ENCODE measurements at places on chromosomes 11 and 22.

- no peak for DNase-seq
These were observed 62.5 kb downstream of the FAM76B start for GRCh38 chr11:95727111-95727510.

- no peak for DNase-seq
These were observed 71.1 kb downstream of the CCDC73 start for GRCh38 chr11:32723332-32723731.

DNA sequence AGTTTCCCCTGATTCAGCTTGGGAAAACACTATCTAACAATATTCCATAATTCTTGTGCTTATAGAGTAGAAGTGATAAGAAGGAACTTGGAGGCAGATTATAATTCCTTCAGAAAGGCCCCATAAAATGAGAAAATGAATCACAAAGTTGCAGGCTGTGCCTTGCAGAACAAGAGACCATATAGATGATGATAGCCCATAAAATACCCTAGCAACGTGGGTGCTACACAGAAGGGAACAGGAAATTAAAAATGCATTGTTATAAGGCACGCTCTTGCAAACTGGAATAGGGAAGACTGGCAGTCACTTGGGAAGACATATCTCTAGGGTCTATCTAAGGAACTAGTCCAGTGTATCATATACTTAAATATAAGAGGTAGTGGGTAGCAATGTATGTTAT lies 67.6 kb downstream of the KIF18A start:
- DNase-seq, result no peak

- no peak for DNase-seq
These were observed 746.1 kb downstream of the LUZP2 start for GRCh38 chr11:25242928-25243327.

- DNase-seq, result no peak
These were observed 467.8 kb downstream of the TBC1D22A start for GRCh38 chr22:47230251-47230650.

- DNase-seq, result no peak
These were observed 9.4 kb downstream of the TRIM6 start for GRCh38 chr11:5605849-5606248.

DNA sequence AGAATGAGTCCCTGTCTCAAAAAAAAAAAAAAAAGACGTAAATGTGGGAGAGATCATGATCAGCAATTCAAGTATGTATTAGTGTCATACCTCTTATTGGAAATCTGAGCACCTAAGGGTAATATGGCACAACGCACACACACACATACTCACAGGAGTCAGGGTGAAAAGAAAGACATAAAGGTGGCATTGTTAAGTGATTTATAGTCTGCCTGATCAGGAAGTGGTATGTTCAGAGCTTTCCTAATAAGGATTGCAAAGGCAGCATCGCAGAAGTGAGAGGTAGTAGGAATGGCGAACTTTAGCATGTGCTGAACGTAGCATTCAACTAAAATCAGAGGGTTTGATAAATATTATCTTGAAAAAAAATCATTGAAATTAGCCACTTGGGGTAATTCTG lies 854.3 kb downstream of the METTL15 start:
- DNase-seq, result no peak

DNA sequence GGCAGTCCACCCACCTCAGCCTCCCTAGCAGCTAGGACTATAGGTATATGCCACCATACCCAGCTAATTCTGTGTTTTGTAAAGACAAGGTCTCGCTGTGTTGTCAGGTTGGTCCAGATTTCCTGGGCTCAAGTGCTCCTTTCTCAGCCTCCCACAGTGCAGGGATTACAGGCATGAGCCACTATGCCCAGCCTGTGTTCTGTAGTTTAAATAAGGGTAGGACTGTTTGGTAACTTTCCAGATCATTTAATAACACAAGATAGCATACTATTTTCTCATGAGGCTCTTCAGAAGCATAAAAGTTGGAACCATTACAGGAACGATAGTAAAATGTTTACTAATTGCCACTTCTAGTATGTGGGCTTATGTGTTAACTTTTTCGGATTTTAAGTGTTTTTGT lies 38.0 kb upstream of the GRIK4 start:
- no peak for DNase-seq

- DNase-seq, result no peak
These were observed 565.8 kb downstream of the BUD13 start for GRCh38 chr11:116207019-116207418.

DNA sequence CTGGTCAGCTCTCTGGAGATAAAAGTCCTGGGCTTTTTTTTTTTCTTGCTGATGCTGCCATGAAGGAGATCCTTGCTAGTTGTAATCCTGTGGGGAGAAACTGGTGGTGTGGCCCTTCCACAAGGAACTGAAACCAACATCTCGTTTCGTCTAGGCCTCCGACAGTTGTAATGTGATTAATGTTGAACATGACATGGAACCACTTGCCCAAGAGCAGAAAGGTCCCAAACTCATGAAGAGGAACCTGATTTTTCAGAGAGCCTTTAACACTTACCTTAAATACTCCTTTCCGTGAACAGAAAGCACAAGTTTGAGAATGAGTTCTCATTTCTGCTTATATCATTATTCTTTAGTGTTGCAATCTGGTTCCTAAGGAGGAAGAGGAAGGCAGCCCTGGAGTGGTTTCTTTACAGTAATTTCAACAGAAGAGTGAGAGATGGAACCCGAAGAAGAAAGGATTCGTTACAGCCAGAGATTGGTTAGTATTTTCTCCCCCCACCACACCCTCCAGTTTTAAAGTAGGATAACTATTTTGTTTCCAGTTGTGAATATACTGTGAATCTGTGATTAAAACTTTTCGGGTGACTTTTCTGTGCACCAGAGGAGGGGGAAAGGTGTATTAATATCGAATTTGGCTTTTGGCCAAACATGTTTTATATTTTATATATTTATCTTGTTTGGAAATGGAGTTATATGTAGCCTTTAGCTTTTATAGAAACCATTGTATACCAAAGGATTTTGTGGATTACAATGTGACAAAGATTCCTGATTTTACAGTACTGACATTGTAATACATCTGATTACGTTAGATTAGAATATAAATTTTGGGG lies 2.0 kb downstream of the KDM2A start:
- no peak for DNase-seq

DNA sequence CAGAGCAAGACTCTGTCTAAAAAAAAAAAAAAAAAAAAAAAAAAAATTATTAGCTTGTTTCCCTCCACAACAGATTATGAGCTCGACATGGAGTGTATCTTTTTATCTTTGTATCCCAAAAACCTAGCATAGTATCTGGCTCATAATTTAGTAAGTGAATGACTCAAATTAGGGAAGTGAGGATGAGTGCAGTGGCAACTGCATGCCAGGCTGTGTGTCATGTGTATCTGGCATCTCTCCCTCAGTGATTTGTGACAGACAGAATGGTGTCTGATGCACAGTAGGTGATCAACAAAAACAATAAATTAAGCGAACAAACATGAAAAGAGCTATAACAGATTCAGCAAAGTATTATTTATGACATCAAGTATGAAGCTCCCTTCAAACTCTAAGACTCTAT lies 7.2 kb downstream of the STK33 start:
- DNase-seq, result no peak

GRCh38 chr11:123082977-123083376 lies 21.0 kb upstream of the HSPA8 start:
- no peak for DNase-seq

GRCh38 chr11:129034001-129034400 lies 91.3 kb upstream of the TP53AIP1 start:
- no peak for DNase-seq

DNA sequence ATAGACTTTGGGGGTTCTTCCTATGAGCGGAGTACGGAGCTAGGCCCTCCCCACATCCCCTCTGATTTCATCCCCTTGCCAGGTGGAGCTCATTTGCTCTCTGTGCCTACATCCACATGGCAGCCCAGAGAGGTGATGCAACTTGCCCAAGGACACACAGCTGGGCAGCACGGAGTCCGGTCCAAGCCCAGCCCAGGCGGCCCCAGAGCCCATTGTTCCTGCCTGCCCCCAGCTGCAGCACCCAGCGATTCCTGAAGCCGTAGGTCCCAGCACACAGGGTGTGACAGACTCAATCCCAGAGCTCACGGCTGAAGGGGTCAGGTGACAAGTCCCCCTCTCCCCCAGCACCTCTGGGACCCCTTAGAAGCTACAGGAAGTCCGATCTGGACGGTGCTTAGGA lies 22.2 kb upstream of the RFPL3 start:
- no peak for DNase-seq

- no peak for DNase-seq
These were observed 29.6 kb downstream of the PAK1 start for GRCh38 chr11:77444261-77444660.

GRCh38 chr11:119726150-119726553 lies 2.8 kb downstream of the NECTIN1 start:
- DNase-seq, result no peak

- no peak for DNase-seq
These were observed 10.8 kb downstream of the OR51B6 start for GRCh38 chr11:5362017-5362625.

DNA sequence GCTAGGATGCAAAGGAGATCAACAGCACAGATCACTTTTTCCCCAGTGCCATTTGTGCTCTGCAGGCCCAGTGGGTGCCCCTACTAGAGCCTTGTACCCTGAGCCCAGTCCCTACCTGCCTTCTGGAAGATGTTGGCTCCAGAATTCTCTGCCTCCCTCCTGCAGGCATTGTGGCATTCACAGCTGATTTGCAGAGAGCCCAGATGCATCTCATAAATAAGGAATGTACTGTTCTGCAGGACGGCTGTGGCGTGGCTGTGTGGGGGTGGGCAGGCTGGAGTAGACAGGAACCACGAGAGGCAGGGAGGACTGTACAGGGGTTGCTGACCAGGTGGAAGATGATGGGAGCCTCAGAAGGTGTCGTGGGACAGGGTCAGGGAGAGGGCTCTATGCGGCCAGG lies 11.2 kb upstream of the MIAT start:
- no peak for DNase-seq

DNA sequence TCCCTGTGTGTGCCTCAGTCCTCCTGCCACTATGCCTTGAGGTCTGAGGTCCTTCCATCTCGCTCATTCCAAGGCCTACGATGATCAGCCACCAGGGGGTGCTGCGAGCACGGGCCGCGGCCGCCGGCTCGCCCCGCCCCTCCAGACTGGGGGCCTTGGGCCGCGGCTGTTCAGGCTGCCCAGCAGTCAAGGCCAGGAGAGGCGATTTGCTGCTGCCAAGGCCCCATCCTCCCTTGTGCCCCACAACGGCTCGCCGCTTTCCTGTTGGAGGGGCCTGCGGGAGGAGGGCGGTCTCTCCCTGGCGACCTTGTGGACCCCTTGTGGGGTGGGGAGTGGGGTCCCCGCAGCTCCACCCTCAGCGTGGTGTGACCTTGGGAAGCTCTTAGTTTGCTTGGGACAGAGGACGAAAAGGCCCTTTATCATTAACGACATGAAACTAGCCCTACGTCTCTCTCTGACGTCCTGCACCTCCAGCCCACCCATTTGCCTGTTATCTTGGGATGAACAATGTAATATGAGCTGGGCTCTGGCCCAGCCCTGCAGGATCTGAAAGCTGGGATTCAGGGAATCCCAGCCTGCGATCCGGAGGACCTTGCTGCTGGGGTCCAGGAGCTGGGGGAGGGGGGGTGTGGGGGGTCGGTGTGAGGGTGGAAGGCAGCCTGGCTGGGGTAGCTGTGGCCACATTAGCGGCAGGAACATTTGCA lies 5.3 kb upstream of the GALR3 start:
- DNase-seq, result peak; percentile 39

GRCh38 chr22:42955087-42955635 lies 59.8 kb downstream of the PACSIN2 start:
- DNase-seq, result no peak

DNA sequence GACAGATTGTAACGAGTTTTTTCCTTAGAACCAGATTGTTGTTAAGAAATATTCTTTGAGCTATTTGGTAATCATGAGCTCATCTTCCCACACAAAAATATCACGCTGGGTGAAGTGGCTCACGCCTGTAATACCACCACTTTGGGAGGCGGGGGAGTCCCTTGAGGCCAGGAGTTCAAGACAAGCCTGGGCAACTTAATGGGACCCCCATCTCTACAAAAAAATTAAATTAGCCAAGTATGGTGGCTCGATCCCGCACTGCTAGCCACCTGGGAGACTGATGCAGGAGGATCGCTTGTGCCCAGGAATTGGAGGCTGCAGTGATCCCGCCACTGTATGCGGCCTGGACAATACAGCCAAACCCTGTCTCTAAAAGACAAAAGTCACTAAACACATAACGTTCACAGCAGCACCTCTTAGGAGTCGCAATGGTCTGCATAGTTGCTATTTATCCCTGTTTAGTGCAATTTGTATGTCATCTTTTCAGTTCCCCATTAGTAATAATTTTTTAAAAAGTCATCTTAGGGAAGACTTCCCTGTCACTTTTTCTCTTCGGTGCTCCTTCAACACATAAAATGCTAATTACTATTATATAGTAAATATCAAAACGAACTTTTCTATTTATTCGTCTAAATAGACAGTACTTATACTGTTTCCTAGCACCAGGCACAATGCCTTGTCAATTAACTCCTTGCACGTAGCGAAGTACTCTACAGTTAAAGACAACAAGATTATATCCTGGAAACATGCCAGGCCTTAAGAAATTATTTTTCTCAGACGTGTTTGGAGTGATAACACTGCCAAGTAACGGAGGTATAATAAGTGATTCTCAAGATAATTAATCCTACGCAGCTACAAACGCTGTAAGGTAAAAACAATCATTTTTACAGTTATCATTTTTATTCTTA lies 1.1 kb downstream of the ST13 start:
- peak; percentile 16 for DNase-seq

GRCh38 chr11:926341-926916 lies 759 bp downstream of the AP2A2 start:
- DNase-seq, result peak; percentile 44

DNA sequence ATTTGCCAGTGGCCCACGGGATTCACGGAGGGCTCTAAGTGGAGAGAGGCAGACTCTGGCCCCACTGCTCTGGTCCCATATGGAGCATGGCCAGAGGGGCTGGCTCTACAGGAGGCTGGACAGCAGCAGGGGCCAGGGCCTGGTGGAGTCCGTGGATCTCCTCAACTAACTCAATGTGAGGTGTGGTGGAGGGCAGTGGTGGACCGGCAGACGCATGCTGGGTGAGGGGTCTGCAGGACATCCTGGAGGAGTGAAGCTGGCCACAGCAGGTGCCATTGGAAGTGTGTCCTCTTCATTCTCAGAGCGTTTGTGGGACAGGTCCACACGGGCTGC lies 15.6 kb downstream of the IGF2 start:
- no peak for DNase-seq

DNA sequence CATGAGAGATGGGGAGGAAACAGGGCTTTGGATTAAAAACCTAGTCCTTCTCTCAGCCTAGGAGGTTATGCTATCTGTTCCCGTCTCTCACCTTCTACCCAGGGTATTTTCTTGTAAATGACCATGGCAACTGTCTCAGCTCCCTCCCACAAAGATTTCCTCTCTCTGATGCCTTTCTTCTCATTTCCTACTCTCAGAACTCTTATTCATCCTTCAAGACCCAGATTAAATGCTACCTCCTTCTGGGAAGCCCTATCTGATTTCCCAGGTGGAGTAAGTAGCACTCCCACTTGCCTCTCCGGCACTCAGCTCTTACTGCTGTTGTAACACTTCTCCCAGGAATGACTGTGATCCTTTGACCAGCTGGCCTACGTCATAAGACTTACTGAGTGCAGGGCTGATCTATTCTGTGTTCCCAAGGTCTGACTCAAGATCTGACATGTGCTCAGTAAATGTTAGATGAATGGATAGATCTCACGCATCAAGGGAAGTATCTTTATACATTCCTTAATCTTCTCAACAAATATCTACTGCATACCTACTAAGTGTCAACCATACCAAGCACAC lies 175.0 kb downstream of the TENM4 start:
- no peak for DNase-seq

GRCh38 chr11:82754410-82754809 lies 20.7 kb upstream of the FAM181B start:
- no peak for DNase-seq

- no peak for DNase-seq
These were observed 120.9 kb downstream of the ME3 start for GRCh38 chr11:86551288-86552092.

Measured in NCI-H2227 treated with DMSO at 0.1 percent for 48 hours (cell line).